Activated T-cell treated with anti-CD3 and anti-CD28 coated beads, Interleukin-2, amount 50 U/mL, for 72 hours (primary cell): ENCODE measurements at places on chromosomes 7 and 10. TPM values are rescaled to one million over a fixed set of nuclear protein-coding genes. Genes with fewer than 3 reads are reported as not detected.

The SH3PXD2A gene
- total RNA-seq: 10.2 TPM

The PIP gene
- not detected for total RNA-seq

- no peak for DNase-seq
- H3K36me3 ChIP-seq: peaks cover 6% of the 10 kb centered on the region
- peaks cover 17% of the 10 kb centered on the region for H3K4me1 ChIP-seq
- H3K4me3 ChIP-seq: no peak overlapping the region
Measured at GRCh38 chr7:6725003-6725402, 18.3 kb upstream of the ZNF12 start.

GRCh38 chr7:138565451-138566114 is 105.5 kb downstream of the TRIM24 start:
- no peaks in the 10 kb centered on the region for H3K4me1 ChIP-seq
- H3K36me3 ChIP-seq: peaks cover 41% of the 10 kb centered on the region
- no peak overlapping the region for H3K27ac ChIP-seq
- no peak for DNase-seq
- H3K4me3 ChIP-seq: no peak overlapping the region

The CLEC5A gene
- not detected for total RNA-seq

DNA sequence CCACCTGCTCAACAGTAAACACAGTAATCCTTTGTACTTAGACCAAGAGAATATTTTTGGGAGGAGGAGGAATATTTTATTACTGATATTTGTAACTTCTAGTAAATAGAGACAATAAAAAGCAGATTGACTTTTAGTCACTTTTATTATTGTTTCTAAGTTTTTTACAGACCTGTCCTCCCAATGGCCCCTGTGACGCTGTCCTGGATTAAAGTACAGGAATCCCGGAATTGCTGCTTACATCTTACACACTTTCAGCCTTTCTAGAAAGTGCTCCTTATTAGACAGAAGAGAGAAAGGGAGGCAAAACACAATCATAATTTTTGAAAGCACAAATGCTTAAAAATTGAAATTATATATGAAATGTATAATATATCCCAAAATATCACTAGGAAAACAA is 86.4 kb upstream of the PRKG1 start:
- H3K36me3 ChIP-seq: no peaks in the 10 kb centered on the region
- H3K4me1 ChIP-seq: no peaks in the 10 kb centered on the region
- DNase-seq: no peak
- H3K27me3 ChIP-seq: peaks cover 45% of the 10 kb centered on the region
- H3K4me3 ChIP-seq: no peak overlapping the region

DNA sequence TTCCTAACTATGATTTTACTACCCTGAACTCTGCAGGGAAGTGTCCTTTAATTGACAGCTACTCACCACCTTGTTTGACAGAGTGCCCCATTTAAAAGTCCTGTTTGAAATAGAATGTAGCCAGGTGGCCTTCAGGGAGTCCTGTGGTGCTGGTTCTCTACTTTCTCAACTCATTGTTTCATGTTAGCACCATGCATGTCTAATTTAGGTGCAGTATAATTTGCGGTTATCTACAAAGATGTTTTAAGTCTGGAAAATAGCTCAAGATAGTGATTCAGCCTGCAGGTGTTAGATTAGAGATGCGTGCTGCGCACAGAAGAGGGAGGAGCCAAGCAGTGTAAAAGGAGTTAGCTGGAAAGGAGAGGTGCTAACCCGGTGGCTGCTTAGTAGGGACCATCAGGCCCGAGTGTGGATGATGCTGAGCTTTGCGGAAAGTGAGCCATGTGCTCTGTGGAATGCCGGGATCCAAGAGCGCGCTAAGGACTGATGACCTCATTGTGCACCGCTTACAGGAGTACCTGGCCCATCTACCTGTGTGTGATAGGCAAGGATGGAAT is 1.2 kb downstream of the CCM2 start:
- H3K4me1 ChIP-seq: peaks cover 61% of the 10 kb centered on the region
- peaks cover 7% of the 10 kb centered on the region for H3K36me3 ChIP-seq
- peak overlapping the region; percentile 86 for H3K4me3 ChIP-seq

DNA sequence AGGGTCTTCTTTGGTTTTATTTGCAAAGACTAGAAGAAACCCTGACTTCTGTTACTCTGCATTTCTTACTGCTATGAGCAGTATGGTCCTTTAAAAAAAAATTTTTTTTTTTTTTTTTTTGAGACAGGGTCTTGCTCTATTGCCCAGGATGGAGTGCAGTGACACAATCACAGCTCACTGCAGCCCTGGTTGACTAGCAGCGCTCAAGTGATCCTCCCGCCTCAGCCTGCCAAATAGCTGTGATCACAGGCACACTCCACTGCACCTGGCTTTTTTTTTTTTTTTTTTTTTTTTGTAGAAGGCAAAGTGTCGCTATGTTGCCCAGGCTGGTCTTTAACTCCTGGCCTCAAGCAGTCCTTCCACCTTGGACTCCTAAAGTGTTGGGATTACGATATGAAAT is 17.4 kb downstream of the CNNM2 start:
- no peaks in the 10 kb centered on the region for H3K36me3 ChIP-seq
- H3K27me3 ChIP-seq: no peaks in the 10 kb centered on the region
- H3K4me3 ChIP-seq: peak overlapping the region; percentile 61
- peak overlapping the region; percentile 83 for H3K27ac ChIP-seq
- DNase-seq: no peak

DNA sequence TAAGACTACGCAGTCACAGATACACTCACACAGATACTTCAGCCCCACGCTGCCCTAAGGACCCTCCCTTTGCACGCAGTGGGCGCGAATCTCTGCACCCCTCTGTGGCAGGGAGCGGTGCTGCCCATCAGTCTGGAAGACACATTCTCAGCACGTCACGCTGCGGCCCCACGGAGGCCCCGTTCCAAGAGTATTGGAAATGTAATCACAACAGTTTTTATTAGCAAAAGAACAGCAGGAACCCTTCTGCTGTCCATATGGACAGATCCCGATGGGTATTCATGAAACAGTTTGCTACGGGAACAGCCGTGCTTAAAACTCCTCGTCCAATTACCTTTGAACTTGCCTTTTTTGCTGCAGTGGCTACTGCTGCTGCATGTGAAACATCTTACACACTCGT is 131.0 kb downstream of the RPS24 start:
- H3K4me1 ChIP-seq: no peaks in the 10 kb centered on the region
- H3K27me3 ChIP-seq: no peaks in the 10 kb centered on the region
- DNase-seq: no peak
- no peak overlapping the region for H3K27ac ChIP-seq

The PAX4 gene
- not detected for total RNA-seq

The CFAP70 gene
- total RNA-seq: 0.95 TPM

The MMD2 gene
- not detected for total RNA-seq

DNA sequence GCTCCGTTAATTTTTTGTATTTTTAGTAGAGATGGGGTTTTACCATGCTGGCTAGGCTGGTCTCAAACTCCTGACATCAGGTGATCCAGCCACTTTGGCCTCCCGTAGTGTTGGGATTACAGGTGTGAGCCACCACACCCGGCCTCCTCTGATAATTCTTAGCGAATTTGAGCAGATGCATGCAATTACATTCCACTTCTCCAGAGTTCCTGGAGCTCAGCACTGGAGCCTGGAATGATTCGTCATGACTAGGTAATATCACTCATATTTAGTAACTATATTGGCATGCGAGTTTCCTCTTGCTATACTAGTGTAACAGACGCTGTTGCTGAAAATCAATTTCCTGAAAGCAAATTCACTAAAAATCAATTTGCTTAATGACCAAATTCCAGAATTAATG is 86.8 kb downstream of the MKX start:
- no peak overlapping the region for H3K4me3 ChIP-seq
- peaks cover 26% of the 10 kb centered on the region for H3K27me3 ChIP-seq
- DNase-seq: no peak
- H3K36me3 ChIP-seq: no peaks in the 10 kb centered on the region
- no peak overlapping the region for H3K27ac ChIP-seq

DNA sequence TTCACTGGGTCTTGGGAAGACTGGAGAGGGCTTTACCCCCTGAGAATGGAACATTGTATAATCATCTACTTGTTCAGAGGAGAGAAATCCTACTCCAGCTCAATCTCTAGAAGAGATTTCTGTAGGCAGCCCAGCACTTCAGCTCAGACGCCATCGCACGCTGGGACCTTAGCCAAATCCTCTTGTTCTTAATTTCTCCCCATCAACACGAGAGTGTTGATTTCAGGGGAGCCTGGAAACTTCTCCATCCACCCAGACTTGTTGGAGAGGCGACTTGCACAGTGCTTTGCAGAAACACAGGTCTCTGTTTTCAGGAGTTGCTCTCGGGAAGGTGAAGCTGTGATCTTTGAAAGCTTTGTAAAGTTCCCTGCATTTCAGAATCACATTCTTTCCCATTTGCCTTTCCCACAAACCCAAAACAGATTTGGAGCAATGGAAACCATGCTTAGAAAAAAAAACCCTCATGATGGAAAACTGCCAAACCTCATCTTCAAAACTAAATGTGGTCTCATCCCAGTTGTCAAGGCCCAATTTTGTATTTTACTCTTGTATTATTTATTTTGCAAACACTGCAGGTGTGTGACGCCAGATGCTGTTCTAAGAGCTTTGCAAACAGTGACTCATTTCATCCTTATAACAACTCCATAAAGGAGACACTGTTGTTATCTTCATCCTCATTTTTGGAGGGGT is 60.9 kb downstream of the CALML3 start:
- no peak overlapping the region for H3K4me3 ChIP-seq
- no peak for DNase-seq
- H3K36me3 ChIP-seq: no peaks in the 10 kb centered on the region
- peaks cover 8% of the 10 kb centered on the region for H3K4me1 ChIP-seq

The GBX1 gene
- total RNA-seq: not detected

- no peak overlapping the region for H3K4me3 ChIP-seq
- DNase-seq: no peak
- peaks cover 1% of the 10 kb centered on the region for H3K36me3 ChIP-seq
- no peaks in the 10 kb centered on the region for H3K4me1 ChIP-seq
- no peaks in the 10 kb centered on the region for H3K27me3 ChIP-seq
Measured at GRCh38 chr7:81420526-81421226, 349.2 kb downstream of the HGF start.

GRCh38 chr10:58513188-58514110 is 777 bp downstream of the BICC1 start:
- no peak overlapping the region for H3K27ac ChIP-seq
- DNase-seq: no peak
- peaks cover 21% of the 10 kb centered on the region for H3K4me1 ChIP-seq
- peaks cover 3% of the 10 kb centered on the region for H3K36me3 ChIP-seq
- peaks cover 40% of the 10 kb centered on the region for H3K27me3 ChIP-seq

The NUTM2A gene
- 0.19 TPM for total RNA-seq

- no peaks in the 10 kb centered on the region for H3K27me3 ChIP-seq
- H3K27ac ChIP-seq: no peak overlapping the region
- peaks cover 2% of the 10 kb centered on the region for H3K36me3 ChIP-seq
- no peak for DNase-seq
Measured at GRCh38 chr10:7971949-7972348, 82.5 kb upstream of the GATA3 start.

DNA sequence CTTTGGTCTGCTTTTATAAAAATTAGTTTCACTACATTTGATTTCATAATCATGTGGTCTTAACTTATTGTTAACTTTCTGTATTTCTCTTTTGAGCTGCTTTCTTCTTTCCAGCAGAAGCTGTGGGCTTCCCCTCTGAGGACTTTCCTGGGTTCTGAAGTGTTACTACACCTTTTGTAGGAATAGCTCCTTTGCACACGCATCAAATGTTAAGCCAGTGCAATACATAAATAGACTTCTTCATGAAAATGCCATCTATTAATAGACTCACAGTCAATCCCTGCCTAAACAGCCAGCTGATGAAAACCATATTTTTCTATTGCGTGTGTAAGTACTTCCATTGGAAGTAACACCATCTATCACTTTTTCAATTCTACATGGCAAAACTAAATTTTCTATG is 1.5 kb downstream of the ABCB4 start:
- no peak for DNase-seq
- peaks cover 49% of the 10 kb centered on the region for H3K27me3 ChIP-seq
- no peaks in the 10 kb centered on the region for H3K36me3 ChIP-seq
- peaks cover 10% of the 10 kb centered on the region for H3K4me1 ChIP-seq
- H3K4me3 ChIP-seq: no peak overlapping the region

GRCh38 chr7:79730971-79731370 is 277.5 kb upstream of the MAGI2 start:
- no peak overlapping the region for H3K4me3 ChIP-seq
- no peaks in the 10 kb centered on the region for H3K27me3 ChIP-seq
- H3K27ac ChIP-seq: no peak overlapping the region
- peaks cover 2% of the 10 kb centered on the region for H3K36me3 ChIP-seq
- H3K4me1 ChIP-seq: no peaks in the 10 kb centered on the region
- DNase-seq: no peak

GRCh38 chr7:26074919-26075318 is 77.1 kb upstream of the NFE2L3 start:
- no peak for DNase-seq
- H3K27me3 ChIP-seq: peaks cover 40% of the 10 kb centered on the region
- H3K4me3 ChIP-seq: no peak overlapping the region

- H3K27ac ChIP-seq: no peak overlapping the region
- no peaks in the 10 kb centered on the region for H3K27me3 ChIP-seq
- H3K36me3 ChIP-seq: no peaks in the 10 kb centered on the region
- no peak overlapping the region for H3K4me3 ChIP-seq
- DNase-seq: no peak
Measured at GRCh38 chr7:6284055-6284400, 11.6 kb upstream of the CYTH3 start.

The ACBD7 gene
- 5.5 TPM for total RNA-seq

The SRPK2 gene
- total RNA-seq: 45.4 TPM

DNA sequence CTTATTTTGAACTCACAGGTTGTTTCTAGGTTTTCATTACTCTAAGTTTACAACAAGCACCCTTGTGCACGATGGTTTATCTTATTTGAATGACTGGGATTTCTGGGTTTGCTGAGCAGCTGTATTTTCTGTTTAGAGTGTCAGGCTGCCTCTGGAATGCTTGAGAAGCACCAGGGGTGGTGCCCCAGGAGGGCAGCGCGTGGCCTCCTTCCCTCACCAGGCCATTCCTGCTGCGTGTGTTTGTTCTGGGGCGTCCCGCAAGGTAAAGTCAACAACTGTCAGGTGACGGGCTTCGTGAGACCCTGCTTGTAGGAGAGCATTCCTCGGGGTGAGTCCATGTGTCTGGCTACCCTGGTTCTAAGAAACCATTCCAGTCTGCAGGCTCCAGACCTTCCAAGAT is 54.9 kb downstream of the FAM171A1 start:
- peaks cover 6% of the 10 kb centered on the region for H3K4me1 ChIP-seq
- H3K36me3 ChIP-seq: no peaks in the 10 kb centered on the region
- no peak for DNase-seq
- H3K27ac ChIP-seq: no peak overlapping the region
- H3K4me3 ChIP-seq: no peak overlapping the region
